GM06990 (cell line): ENCODE measurements at places on chromosomes 13 and 19.

GRCh38 chr19:2424686-2425621 lies 2.4 kb downstream of the TIMM13 start:
- no peak for DNase-seq

DNA sequence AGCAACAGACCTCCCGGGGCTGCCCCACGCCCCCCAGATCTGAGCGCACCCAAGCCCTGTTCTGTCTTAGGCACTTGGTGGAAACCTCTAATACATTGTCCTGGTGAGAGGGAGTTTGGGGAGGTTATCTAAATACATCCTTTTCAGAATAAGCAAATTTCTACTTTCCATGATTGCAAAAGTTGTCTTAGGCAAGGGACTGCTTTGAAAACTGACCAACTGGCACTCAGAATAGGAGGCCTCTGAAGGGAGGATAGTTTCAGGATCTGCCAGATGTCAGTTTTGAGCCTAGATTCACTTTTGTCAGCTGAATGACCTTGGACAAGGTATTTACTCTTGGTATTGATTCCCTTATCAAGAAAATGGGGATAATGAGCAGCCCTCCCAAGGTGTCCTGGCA lies 11.8 kb downstream of the SERP2 start:
- DNase-seq, result no peak

GRCh38 chr19:46201454-46202310 lies 27.9 kb upstream of the IGFL1 start:
- DNase-seq, result no peak

DNA sequence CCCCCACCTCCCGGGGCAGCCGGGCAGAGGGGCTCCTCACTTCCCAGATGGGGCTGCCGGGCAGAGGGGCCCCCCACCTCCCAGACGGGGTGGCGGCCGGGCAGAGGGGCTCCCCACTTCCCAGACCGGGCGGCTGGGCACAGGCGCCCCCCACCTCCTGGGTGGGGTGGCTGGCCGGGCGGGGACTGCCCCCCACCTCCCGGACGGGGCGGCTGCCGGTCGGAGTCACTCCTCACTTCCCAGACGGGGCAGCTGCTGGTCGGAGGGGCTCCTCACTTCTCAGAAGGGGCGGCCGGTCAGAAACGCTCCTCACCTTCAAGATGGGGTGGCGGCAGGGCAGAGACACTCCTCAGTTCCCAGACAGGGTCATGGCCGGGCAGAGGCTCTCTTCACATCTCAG lies 43.9 kb downstream of the ZNF730 start:
- no peak for DNase-seq

GRCh38 chr19:48668332-48668731 lies 4.5 kb downstream of the NTN5 start:
- DNase-seq, result no peak

- no peak for DNase-seq
Observed at GRCh38 chr13:109687559-109688448, 98.6 kb downstream of the IRS2 start.
